Occipital lobe (tissue), 3 donors: ENCODE measurements at places on chromosomes 5 and 9. TPM values are rescaled to one million over a fixed set of nuclear protein-coding genes. Genes with fewer than 3 reads are reported as not detected.

COL27A1 gene
- total RNA-seq: 1.4 TPM

KIF12 gene
- 3.3 TPM for total RNA-seq

ZNF169 gene
- total RNA-seq: 10.0 TPM

RLN2 gene
- total RNA-seq: not detected

CDH18 gene
- total RNA-seq: 10.0 TPM
